ENCODE measurements at places on chromosomes 13 and 19.

DNA sequence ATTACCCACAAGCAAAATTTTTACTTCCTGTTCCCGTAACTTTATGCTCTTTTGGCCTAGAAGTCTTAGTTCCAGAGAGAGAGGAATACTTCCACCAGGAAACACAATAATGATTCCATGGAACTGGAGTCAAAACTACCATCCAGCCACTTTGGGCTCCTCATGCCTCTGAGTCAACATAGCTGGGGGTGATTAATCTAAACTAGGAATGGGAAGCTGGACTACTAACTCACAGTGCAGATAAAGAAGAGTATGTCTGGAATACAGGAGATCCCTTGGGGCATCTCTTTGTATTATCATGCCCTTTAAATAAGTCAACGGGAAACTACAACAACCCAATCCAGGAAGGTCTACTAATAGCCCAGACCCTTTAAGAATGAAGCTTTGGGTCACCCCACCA is 8.9 kb upstream of the ELF1 start:
- no peak for DNase-seq

GRCh38 chr13:92158346-92158745 is 759.9 kb downstream of the GPC5 start:
- DNase-seq: no peak

GRCh38 chr13:79222427-79223205 is 183.4 kb downstream of the RBM26 start:
- no peak for DNase-seq

DNA sequence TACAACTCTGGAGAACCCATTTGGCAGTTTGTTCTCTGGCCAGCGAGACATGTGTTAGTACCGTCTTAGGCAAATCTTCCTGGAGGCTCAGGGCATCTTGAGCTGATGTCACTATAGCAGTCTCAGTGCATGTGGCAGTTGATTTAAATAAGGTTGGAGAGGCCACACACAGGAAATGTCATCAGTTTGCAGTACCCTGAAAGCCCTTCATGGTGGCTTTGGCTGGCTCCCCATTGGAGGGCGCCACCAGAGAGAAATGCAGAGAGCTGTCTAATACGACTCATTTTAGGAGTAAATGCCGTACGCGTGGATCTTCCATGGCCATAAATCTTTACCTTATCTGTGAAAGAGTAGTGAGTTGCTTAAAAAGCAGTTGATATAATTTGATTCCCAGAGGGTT is 163.1 kb downstream of the STK24 start:
- no peak for DNase-seq

DNA sequence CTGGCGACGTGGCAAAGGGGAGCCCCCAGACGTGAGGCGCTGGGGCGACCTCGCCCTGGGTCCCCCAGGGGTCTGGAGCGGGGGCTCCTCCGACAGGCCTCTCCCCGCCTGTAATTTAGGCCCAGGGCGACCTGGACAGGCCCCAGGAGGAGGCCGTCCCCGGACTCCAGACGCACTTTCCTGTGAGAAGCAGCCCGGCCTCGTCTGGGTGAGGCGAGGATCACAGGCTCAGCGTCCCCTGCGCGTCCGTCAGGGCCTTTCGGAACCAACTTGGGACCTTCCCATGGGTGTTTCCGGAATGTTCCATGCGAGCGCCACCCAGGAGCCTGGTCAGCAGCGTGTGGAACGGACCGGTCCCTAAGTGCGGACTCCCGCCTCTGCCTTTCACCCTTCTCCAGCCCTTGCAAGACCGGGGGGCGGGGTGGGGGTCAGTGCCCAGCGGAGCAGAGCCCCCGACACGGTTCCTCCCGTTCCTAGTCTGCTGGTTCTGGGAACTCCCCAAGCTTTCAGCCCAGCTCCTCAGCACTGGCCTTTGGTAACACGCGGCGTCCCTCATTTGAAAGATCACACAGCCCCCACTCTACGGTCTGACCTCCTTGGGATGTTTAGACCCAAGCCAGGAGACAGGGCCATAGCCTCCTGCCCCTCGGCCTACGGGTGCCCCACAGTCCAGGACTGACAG is 1.1 kb upstream of the GRTP1 start:
- no peak for DNase-seq

DNA sequence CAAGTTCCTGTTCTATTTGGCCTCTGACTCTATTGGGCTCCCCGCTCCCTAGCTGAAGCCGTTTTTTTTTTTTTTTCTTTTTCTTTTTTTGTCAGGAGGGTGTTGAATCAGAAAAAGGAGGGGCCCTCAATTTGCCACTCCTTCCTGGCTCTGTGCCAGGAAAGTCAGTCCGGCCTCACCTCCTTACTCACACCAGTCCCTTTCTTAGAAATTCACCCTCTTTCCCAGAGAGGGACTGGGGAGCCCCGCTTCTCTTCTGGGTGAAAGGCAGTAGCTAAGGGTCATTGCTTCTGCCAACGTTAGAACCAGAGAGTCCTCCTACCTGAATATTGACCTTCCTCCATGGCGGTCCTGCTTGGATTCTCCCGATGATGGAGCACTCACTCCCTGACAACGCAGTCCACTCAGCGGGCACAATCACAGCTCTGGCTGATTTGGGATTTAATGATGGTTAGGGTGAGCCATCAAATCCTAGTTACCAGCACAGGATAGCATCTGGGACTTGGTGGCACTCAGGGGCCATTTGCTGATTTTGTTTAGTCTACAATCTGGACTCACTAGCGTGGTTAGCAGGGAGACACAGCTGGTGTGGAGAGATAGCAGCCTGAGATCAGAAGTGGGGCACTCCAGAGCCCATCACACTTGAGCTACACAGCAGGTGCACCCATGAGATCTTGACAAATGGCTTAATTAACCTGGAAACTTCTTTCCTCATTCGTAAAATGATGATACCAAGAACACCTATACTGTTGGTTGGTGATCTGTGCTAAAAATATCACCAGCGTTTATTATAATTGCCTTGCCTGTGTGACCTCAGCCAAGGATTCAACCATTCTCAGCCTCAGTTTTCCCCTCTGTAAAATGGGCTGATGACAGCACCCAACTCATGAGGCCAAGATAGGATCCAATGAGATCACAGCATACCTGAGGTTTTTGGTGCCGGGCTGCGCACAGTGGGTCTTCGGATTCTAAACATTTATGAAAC is 2.2 kb downstream of the FCER2 start:
- DNase-seq: peak; percentile 93

GRCh38 chr19:246551-246950 is 44.7 kb downstream of the PLPP2 start:
- no peak for DNase-seq

- DNase-seq: no peak
Observed at GRCh38 chr19:29499261-29499920, 26.4 kb upstream of the VSTM2B start.

DNA sequence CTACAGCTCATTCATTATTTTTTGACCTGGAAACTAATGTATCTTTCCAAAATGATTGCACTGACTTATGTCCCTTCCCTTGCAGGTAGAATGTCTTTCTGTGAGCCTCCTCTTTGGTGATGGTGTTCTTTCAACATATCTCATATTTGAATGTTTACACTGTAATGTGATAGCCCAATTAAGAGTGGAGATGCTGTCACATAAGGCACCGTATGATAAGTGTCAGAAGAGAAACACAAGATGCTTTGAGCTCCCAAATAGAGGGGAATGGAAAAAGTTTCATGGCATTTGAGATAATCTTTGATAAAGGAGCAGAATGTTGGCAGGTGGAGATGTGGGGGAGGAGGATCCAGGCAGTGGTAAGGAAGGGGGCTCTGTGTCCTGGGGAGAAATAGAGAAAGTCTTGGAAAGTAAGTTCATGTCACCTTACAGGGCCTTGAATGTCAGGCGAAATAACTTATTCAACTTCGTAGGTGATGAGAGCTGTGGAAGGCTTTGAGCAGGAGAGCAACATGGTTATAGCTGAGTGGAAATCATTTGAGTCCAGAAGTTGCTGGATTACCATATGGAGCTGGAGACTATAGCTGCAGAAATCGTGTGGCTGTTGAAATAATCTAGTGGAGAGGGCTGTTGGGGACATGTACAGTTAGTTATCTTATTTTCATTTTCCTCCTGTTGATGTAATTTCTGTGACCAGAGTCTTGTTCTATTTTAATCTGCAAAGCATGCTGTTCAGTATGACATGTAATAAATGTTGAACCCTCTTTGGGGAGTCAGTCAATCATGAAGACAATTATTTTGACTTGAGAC is 10.3 kb upstream of the RNF113B start:
- peak; percentile 16 for DNase-seq

GRCh38 chr19:48768994-48769713 is 13.8 kb downstream of the FGF21 start:
- no peak for DNase-seq

DNA sequence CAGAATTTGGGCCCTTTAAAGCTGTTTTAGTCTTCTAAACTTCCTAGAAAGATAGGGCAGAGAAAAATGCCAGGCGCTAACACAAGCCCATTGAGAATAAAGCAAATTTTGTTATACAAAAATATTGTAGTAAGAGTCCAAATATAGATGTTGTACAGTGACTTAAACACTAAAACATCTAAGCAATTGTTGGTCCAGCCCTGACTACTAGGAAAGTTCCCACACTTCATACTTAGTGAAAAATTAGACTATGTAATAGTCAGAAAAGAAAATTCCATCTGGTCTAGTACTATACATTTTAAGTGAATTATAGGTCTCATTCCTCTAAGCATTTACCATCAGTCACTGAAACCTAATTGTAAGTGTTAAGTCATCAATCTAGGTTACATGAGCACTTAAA is 1518.3 kb upstream of the SLC10A2 start:
- no peak for DNase-seq

DNA sequence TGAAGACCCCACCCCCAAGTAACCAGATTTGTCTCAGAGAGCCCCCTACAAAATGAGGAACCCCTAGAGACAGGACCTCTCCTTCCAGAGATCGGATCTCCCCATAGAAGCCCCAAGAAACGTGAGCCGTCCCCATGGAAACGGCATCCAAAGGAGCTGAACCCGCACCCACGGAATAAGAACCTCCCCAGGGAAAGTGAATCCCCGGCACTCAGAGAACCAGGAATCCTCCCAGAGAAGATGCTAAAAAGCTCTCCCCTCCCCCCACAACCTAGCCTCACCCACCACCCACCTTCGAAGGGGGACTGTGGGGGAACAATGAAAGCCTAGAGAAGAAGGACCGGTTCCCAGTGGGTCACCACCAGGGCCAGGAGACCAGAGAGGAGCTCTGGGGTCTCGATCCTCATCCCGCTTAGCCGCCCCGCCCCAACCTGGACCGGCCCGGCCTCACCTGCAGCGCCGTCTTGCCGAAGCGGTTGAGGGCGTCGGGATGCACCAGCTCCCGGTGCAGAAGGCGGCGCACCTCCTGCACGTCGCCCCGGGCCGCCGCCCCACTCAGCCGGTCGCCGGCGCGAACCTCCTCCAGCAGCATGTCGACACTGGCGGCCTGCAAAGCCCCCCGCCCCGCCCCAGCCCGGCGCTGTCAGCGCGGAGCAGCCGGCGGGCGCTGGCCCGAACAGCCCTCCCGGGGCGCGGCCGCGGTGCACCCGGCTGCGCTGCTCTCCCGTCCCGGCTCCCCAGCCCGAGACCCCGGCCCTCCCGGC is 535 bp downstream of the CDKN2D start:
- no peak for DNase-seq

DNA sequence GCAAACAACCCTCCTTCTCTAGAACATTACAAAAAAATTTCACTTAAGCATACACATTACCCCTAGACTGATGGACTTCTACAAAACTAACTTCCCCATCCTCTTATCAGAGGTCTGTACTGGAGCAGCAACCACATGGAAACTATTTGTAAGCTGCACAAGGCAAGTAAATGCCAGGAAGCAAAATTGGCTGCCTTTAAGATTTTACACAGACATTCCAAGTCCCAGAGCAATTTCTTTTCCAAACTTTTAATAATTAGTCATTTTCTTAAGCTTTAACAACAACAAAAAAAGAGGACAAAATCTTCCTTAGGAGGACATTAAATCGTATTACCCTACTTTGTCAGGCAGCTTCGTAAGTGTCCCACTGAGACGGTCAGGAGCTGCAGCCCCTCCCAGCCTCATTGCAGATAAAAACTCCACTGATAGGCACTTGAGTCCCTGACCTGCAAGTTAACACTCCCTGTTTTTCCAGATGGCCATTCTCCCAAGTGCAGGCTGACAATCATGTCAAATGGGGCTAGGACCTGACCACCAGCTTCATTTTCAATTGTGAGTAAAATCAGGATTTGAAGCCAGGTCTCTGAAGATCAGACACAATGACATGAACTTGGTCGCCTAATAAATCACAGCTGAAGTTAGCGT is 680.1 kb downstream of the DIAPH3 start:
- no peak for DNase-seq

GRCh38 chr13:44312834-44313551 is 60.6 kb upstream of the SERP2 start:
- DNase-seq: no peak

DNA sequence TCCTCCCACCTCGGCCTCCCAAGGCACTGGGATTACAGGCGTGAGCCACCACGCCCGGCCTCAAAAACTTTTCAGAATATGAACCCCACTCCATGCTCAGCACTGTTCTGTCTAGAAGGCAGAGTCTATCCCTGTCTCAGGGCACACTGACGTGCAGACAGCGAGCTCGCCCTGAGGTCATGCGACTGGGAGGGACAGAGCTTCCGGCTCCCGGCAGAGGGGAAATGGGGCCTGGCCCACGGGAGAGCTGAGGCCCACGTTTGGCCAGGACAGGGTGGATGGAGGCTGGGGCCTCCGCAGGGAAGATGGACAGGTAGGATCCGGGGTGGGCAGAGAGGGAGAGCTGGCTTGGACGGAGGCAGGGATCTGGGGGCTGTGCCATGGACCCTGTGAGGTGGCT is 2.8 kb upstream of the AZU1 start:
- no peak for DNase-seq

DNA sequence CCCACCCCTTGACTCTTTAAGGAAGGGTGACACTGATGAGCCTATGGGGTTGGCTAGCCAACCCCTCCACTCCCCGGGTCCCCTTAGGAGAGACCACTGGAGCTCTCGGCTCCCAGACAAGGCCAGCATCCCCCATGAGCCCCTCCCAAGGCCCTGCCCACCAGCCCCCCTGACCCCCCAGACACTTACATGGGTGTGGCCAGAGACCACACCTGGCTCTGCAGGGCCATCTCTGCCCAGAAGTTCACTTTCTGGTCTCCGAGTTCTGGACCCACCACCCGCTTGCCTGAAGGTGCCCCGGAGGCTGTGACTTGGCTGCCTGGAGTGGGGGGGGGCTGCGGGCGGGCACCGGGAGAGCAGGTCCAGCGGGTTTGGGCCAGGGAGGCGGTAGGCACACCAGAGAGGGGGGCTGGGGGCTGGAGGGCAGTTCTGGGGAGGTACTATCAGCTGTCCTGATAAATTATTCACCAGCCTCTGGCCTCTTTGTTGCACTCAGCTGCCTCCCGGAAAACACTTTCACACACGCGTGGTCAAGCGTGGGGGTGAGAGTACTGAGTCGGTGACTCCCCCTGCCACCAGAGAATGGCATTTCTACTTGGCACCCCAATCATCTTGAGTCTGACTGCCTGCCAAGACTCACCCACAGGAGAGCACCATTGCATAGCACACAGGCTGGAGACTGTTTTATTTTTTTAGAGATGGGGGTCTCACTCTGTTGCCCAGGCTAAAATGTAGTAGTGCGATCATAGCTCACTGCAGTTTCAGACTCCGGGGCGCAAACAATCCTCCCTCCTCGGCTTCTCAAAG is at the start of gene PALM3:
Gene PALM3, minus strand, starts transcription at position 326 of the 807 bp plus-strand sequence. Its CDS starts 96 bp downstream, at position 230.
- no peak for DNase-seq

All from NCI-H524 treated with DMSO at 0.1 percent for 48 hours (cell line).